ENCODE measurements at places on chromosomes 1 and 21.

DNA sequence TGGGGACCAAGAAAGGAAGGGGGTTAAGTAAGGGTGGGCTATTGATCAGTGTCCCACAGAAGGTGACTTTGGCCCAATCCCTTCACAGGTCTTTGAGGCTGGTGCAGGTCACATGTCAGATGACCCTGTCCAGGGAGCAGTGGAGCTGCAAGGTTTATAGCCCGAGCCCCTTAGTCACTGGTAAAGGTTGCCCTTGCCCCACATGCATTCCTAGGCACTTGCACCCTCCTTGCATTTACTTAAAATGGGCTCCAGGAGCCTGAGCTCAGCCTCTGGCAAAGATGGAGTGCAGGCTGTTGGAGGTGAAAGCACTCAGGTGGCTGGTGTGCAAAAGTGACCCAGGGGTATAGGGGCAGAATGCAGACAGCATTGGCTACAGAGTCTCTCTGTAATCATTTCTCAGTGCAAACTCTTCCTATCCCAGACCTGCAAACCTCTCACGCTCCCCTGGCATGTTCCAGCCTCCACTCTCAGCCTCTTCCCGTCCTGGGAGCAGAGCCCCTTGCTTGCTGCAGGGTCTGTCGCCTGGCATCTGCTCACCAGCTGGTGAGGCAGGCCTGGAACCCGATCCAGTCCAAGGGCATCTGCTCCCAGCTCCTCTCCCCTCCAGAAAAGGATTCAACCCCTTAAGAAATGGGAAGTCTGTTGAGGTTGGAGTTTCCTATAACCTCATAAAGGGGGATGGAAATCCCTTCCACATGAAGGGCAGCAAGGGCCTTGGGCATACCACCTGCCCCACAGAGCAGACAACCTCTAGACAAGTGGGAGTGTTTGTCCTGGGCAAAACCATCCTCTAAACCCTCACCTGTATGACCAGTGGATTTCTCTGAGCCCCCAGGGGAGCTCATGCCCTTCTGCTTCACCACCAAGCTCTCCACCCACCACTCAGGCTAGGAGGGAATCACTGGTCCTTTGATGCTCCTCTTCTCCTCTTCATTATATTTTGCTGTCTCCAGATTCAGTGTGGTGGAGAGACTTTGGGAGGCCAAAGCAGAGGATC, 23.1 kb upstream of the PTPRF start:
- no peak for DNase-seq

- DNase-seq = no peak
Measured at GRCh38 chr1:59092126-59092525, 204.8 kb upstream of the FGGY start.

- DNase-seq = no peak
Measured at GRCh38 chr1:101745551-101746270, 251.0 kb downstream of the OLFM3 start.

DNA sequence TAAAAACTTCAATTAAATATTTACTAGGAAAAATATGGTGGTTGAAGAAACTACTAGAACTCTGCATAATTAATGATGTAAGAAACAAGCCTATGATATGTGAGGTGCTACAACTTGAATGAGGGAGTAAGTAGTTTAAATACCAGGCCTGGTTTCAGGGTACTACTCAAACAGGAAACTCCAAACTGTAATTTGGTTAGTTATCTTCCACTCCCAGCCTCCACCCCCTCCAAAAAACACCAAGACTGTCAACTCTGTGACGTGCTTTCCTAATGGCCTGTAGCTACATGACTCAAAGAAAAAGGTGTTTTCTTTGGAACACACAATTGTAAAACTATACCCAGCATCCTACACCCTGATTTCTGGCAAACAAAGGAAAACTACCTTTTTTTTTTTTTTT, 55.9 kb upstream of the RCC1 start:
- DNase-seq = no peak

- no peak for DNase-seq
Measured at GRCh38 chr1:173818459-173818858, 6.0 kb upstream of the DARS2 start.

- no peak for DNase-seq
Measured at GRCh38 chr1:46370214-46370633, 23.9 kb upstream of the FAAH start.

DNA sequence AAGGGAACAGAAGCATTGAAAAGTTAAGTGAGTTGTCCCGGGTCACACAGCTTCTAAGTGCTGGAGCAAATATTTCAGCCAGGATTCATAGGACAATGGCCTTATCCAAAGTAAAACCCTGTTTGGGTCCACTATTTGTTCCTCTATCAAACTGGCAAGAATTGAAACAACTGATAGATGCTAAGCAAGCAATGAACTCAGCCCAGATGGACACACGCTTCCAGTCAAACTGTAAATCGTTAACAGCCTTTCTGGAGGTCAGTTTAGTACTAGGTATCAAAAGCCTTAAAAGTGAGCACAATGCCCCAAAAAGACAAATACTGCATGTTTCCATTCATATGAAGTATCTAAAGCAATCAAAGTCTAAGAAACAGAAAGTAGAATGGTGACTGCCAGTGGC, 779 bp upstream of the SVBP start:
- DNase-seq = no peak

DNA sequence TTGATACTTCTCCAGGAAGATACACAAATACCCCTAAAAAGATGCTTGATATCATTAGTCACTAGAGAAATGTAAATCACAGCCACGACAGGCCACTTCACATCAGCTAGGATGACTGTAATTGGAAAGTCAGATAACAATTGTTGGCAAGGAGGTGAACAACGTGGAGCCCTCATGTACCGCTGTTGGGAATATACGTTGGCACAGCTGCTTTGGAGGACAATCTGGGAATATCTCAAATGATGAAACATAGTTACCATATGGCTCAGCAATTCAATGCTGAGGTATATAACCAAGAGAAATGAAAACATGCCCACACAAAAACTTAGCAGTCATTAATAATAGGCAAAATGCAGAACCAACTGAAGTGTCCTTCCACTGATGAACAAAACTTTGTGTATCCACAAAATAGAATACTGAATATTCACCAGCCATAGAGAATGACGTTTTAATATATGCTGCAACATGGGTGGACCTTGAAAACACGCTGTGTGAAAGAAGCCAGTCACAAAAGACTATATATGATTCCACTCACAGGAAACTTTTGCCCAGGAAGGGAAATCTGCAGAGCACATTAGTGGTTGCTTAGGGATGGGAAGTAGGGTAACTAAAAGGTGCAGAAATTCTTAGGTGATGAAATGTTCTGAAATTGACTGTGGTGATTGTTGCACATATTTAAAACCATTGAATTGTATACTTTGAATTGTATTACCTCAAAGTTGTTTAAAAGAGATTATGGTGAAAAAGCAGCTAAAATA, 95.4 kb downstream of the AHCTF1 start:
- DNase-seq = no peak

DNA sequence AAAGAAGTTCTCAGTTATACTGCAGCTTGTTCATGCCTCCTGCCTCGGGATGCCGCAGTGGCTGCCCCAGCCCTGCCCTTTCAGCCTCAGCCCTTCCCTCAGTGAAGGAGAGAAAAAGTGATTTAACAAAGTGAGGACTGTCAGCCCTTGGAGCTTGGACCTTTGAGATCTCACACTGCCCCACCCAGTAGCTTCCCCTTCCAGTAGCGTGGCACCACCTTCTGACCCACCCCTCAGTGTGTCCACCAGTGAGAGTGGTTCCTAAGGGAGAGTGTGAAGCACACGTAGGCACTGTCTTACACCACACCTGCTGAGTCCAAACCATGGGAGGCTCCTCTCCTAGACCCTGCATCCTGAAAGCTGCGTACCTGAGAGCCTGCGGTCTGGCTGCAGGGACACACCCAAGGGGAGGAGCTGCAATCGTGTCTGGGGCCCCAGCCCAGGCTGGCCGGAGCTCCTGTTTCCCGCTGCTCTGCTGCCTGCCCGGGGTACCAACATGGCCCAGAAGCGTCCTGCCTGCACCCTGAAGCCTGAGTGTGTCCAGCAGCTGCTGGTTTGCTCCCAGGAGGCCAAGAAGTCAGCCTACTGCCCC, at the start of gene CDA:
CDA (plus strand) TSS at position 464 of the 592 bp plus-strand sequence; CDS start at position 497, 33 bp downstream.
- no peak for DNase-seq

DNA sequence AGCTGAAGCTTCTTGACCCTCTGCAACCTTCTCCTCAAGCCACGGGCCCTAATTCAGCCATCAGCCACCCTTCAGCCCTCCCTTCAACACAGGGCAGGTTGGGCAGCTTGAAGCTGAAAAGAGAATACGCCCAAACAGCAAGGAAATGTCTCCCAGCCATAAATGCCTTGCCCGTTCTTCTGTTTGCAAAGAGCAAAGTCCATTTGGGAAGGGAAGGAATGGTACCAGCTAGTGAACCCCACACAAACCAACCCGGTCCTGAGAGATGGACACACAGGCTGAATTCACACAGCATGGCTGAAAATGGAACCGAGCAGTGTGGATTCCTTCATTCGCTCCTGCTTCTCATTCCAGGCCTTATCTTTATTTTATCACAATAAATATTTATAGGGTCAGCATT, 11.5 kb downstream of the PLEKHA6 start:
- DNase-seq = no peak

All from stimulated activated CD8-positive, alpha-beta memory T cell treated with anti-CD3 and anti-CD28 coated beads, Interleukin-7, amount 100 ng/mL, for 48 hours (primary cell).